ENCODE measurements at places on chromosomes 12 and 14.
A peak's percentile ranks its signal among the peaks of the same experiment; 100 is the strongest.

GRCh38 chr12:125255935-125256633 is 190.8 kb downstream of the AACS start:
- no peak for DNase-seq

DNA sequence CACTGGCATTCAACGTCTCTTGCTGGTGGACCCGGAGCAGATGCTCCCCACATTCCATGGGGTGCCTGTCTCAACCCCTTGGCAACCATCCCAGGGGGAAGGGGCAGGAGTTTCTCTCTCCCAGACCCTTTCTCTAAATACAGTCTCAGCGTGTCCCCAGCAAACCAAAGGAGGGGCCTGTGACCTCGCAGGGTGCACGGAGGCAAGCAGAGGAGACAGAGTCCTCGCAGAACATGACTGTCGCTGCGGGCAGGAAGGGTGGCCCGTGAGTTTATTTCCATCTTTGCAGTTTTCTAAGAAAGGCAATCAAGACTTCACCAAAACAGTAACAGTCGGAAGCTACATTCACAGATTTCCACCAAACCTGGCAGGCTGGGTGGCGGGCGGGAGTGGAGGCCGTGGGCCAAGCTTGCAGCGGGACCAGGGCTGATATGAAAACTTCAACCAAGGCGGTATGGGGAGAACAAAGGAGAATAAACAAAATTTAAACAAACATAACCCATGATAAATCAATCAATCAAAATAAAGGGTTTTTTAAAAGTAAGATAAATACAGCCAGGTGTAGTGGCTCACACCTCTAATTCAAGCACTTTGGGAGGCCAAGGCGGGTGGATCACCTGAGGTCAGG is 18.6 kb downstream of the BRF1 start:
- DNase-seq = no peak

GRCh38 chr14:53927171-53927570 is 29.5 kb downstream of the BMP4 start:
- no peak for DNase-seq

DNA sequence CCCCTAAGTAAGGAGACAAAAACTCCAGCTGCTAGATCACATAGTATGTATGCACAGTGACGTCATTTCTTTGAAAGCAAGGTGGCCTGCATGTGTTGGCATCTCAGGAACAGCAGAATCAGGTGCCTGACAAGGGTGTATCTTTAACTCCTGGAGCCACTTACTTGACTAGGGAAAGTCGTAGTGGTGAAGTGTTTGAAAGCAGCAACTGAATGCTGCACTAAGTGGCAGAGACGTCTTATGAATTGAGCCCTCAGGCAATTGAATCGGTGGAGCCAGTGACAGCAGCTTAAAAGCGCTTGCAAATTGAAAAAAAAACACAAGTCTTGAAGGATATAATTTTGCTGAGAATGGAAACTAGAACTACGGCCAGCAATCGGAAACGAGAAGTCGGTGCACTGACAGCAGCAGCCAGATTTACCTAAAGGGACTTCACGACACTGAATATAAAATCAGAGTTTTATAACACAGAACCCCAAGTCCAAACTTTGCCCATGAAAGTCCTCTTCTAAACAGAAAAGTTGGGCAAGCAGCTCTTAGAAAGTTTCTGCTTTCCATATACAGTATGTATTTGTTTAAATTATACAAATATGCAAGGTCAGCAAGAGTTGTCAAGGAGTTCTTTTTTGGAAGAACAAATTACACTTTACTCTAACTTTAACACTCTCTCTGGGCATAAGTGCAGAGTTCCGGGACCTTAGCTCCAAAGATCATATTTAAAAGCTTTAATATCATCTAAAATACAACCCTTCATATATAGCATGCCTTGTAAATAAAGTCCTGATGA is 1.1 kb downstream of the IGF1 start:
- DNase-seq = no peak

GRCh38 chr12:19895246-19896020 is 456.1 kb downstream of the AEBP2 start:
- no peak for DNase-seq

DNA sequence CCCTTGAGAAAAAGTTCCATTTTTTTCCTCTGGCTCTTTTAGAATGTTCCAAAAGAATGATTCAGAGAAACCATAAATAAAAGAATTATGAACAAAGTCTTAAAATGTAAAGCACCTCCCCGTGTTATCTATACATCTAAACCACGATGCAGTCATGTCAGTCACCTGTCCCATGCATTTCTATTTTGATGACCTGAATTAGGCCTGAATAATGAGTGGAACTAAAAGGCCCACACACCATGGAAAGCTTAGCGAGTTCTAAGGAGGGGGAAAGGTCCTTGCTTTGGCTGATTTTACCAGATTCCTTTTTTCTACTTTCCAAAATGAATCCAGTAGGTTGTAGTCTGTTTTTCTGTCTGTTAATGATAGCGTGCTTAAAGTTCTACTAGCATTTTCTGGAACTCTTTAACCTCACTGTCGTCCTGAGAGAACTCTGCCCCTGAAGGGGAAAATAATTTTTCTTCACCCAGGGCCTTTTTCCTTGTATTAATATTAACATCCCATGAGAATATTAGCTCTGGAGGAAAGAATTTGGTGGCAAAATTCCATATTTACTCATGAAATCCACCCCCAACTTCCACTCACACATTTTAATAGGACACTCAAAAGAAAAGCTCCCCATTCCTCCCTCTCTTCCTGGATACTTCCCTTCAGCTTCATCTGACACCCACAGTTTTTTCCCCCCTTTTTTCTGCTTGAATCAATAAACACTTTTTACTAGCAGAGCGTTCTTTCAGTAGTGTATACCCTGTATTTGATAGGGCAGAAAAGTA is 266.3 kb upstream of the DIO2 start:
- DNase-seq = no peak

DNA sequence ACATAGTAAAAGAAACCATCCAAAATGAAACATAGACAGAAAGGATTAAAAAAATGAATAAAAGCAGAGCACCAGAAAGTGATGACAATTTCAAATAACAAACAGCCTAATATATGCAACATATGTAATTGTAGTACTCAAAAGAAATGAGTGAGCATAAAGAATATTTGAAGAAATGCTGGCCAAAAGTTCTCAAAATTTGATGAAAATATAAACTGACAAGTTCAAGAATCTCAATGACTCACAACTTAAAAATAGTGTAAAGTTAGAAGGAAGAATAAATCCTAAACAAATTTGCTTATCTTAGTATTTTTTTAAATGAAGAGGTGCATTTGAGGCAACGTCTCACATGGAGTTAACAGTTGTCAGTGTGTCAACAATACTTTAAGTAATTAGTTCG is 498.9 kb downstream of the SLC6A15 start:
- DNase-seq = no peak

DNA sequence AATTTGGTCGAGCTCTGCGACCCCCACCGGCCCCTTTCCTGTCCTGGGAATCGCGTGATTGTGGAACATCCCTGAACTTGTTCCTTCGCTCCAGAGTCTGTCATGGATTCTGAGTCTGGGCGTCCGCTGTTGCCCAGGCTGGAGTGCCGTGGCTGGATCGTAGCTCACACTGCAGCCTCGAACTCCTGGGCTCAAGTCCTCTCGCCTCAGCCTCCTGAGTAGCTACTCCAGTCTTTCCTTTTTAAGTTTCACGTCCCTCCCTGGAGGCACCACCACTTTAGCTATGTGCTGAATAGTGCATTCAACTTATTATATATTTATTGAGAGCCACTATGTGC is 698 bp downstream of the ACOT6 start:
- peak; percentile 15 for DNase-seq

Data from NCI-H1105 (cell line).